ENCODE measurements at places on chromosomes 12 and 14. TPM values are rescaled to one million over a fixed set of nuclear protein-coding genes. Genes with fewer than 3 reads are reported as not detected.

The PLCZ1 gene
- total RNA-seq: not detected

The SERPINA3 gene
- 66.7 TPM for total RNA-seq

The SCN8A gene
- 3.7 TPM for total RNA-seq

The FGF23 gene
- not detected for total RNA-seq

The RNF34 gene
- total RNA-seq: 30.5 TPM

The MARCHF9 gene
- 1.4 TPM for total RNA-seq

The CISTR gene
- total RNA-seq: not detected

The NCOR2 gene
- 50.0 TPM for total RNA-seq

The DHRS4L2 gene
- total RNA-seq: 14.2 TPM

The CCDC175 gene
- not detected for total RNA-seq

The ENDOU gene
- total RNA-seq: not detected

The KRT72 gene
- total RNA-seq: not detected

The IQSEC3 gene
- total RNA-seq: not detected

The PRPF39 gene
- total RNA-seq: 15.3 TPM

The SLCO1B1 gene
- total RNA-seq: not detected

The TAS2R42 gene
- total RNA-seq: not detected

The TCL1B gene
- not detected for total RNA-seq

The KRT77 gene
- not detected for total RNA-seq

The LALBA gene
- not detected for total RNA-seq

The PIP4P1 gene
- 16.9 TPM for total RNA-seq

The CSAD gene
- 7.5 TPM for total RNA-seq

The SPIC gene
- total RNA-seq: not detected

The LRCOL1 gene
- total RNA-seq: not detected

The TESPA1 gene
- not detected for total RNA-seq

The CDCA3 gene
- 12.0 TPM for total RNA-seq

The OTOGL gene
- not detected for total RNA-seq

The TECPR2 gene
- total RNA-seq: 8.9 TPM

The SERPINA10 gene
- not detected for total RNA-seq

The IFNG-AS1 gene
- not detected for total RNA-seq

The ASPG gene
- not detected for total RNA-seq

The KSR2 gene
- not detected for total RNA-seq

The CLEC4C gene
- total RNA-seq: not detected

The NPAS3 gene
- 5.6 TPM for total RNA-seq

The LRTM2 gene
- total RNA-seq: not detected

The TROAP gene
- 16.7 TPM for total RNA-seq

The GPR84 gene
- 0.13 TPM for total RNA-seq

The SLC11A2 gene
- total RNA-seq: 29.5 TPM

The CPM gene
- total RNA-seq: 5.2 TPM

The RDH5 gene
- not detected for total RNA-seq

The PPFIBP1 gene
- 21.6 TPM for total RNA-seq

The PRH2 gene
- 0.48 TPM for total RNA-seq

The DLK1 gene
- not detected for total RNA-seq

The IAPP gene
- not detected for total RNA-seq

All from epithelial cell of alveolus of lung (primary cell).